ENCODE measurements at places on chromosomes 4 and X. TPM values are rescaled to one million over a fixed set of nuclear protein-coding genes. Genes with fewer than 3 reads are reported as not detected.

INPP4B gene
- 13.3 TPM for total RNA-seq

APOO gene
- total RNA-seq, result 6.4 TPM

PABPC1L2B gene
- not detected for total RNA-seq

SLIT2 gene
- total RNA-seq, result not detected

TKTL1 gene
- not detected for total RNA-seq

GSX2 gene
- total RNA-seq, result not detected

VSIG1 gene
- total RNA-seq, result 0.26 TPM

DUX4 gene
- total RNA-seq, result not detected

AVPR2 gene
- not detected for total RNA-seq

SMARCA1 gene
- 9.4 TPM for total RNA-seq

ARX gene
- total RNA-seq, result not detected

FAM184B gene
- total RNA-seq, result not detected

MMRN1 gene
- total RNA-seq, result not detected

ANOS1 gene
- not detected for total RNA-seq

ZMAT1 gene
- 0.13 TPM for total RNA-seq

TMEM47 gene
- not detected for total RNA-seq

NLRP2B gene
- not detected for total RNA-seq

ENOX2 gene
- total RNA-seq, result 8.4 TPM

PDGFRA gene
- not detected for total RNA-seq

CYSLTR1 gene
- total RNA-seq, result not detected

SYTL5 gene
- total RNA-seq, result 1.8 TPM

CDKL2 gene
- not detected for total RNA-seq

PTPN13 gene
- 8.9 TPM for total RNA-seq

RIPPLY1 gene
- total RNA-seq, result 0.28 TPM

INTU gene
- total RNA-seq, result 2.4 TPM

EGFL6 gene
- total RNA-seq, result not detected

FGD1 gene
- 0.13 TPM for total RNA-seq

PDLIM3 gene
- total RNA-seq, result not detected

USP53 gene
- 8.9 TPM for total RNA-seq

ESX1 gene
- total RNA-seq, result not detected

IL1RAPL1 gene
- total RNA-seq, result 0.03 TPM

SCD5 gene
- total RNA-seq, result 0.13 TPM

ZDHHC15 gene
- total RNA-seq, result not detected

CYBB gene
- total RNA-seq, result 0.58 TPM

VCX gene
- not detected for total RNA-seq

G6PD gene
- 280 TPM for total RNA-seq

P2RY4 gene
- not detected for total RNA-seq

DNAJB14 gene
- 33.7 TPM for total RNA-seq

COX7B gene
- 371 TPM for total RNA-seq

GAGE2A gene
- not detected for total RNA-seq

MAGEA10 gene
- total RNA-seq, result not detected

GYPA gene
- total RNA-seq, result not detected

BMP3 gene
- total RNA-seq, result not detected

GPR50 gene
- not detected for total RNA-seq

TLR10 gene
- not detected for total RNA-seq

DKK2 gene
- total RNA-seq, result not detected

NHSL2 gene
- total RNA-seq, result not detected

FGF2 gene
- total RNA-seq, result not detected

All from HT-29 (cell line).